ENCODE measurements at places on chromosomes 6 and 20.

DNA sequence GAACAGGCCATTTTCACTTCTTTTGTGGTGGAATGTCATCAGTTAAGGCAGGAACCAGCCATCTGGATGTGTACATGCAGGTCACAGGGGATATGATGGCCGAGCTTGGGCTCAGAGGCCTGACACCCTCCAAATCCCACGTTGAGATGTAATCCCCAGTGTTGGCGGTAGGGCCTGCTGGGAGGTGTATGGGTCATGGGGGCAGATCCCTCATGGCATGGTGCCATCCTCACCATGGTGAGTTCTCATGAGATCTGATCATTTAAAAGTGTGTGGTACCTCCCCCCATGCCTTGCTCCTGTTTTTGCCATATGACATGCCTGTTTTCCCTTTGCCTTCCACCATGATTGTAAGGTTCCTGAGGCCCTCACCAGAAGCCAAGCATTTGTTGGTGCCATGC is 26.8 kb downstream of the WDR27 start:
- no peak for DNase-seq

DNA sequence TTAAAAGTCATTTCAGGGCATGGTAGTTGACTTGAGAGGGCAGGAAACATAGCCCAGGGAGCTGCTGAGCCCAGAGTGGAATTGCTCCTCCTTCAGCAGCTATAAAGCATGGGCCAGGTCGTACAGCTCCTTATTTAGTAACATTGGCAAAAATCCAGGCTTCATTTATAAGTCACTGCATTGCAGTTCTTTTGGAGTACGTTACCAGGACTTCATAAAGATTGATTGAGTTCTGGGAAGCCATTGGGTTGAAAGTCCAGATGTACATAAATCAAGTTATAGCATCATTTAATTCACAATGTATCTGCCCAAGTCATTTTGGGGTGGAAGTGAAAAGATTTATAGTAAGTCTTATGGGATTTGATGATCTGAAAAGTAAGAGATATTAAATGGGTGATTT is 53.0 kb upstream of the ANKEF1 start:
- DNase-seq: no peak

DNA sequence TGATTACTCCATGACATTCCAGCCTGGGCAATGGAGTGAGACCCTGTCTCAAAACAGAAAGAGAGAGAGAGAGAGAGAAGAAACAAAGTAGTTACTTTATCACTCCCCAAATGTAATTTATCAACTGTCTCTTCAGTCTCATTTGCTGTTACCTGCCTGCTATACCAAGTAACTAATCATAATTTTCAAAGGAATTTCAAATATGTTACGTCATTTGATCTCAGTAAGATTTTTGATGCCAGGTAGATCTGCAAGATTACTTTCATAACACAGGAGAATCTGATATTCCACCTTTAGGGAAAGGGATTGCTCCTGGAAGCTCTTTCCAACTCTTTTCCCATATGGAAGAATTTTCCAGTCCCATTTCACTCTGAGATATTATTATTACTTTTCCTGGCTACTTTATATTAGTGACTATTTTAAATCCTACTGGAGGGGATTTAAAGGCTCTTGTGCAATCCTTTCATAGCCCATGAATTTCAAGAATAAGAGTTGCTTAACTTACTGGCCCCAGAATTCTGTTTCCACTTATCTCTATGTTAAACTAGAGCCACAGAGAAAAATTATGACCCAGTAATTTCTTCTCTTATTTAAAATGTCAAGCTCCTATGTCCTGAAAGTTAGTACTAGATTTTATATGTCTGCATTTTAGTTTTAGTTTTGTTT is 390.2 kb upstream of the FLRT3 start:
- no peak for DNase-seq

DNA sequence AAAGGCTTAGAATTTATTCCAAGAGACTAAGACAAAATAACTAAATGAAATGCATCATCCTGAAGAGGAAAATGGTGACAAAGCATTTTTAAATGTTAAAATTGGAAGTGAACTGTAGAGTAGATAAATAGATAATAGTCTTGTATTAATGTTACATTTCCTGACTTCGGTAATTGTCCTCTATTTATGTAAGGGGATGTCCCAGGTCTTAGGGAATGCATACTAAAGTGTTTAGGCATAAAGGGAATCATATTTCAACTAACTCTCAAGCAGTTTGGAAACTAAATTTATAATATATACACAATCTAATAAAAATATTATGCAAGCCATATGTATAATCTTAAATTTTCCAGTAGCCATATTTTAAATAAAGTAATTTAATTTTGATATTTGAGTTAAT is 159.3 kb downstream of the WDR27 start:
- no peak for DNase-seq

- DNase-seq: no peak
These were observed 97.3 kb downstream of the MDGA1 start for GRCh38 chr6:37600312-37600916.

DNA sequence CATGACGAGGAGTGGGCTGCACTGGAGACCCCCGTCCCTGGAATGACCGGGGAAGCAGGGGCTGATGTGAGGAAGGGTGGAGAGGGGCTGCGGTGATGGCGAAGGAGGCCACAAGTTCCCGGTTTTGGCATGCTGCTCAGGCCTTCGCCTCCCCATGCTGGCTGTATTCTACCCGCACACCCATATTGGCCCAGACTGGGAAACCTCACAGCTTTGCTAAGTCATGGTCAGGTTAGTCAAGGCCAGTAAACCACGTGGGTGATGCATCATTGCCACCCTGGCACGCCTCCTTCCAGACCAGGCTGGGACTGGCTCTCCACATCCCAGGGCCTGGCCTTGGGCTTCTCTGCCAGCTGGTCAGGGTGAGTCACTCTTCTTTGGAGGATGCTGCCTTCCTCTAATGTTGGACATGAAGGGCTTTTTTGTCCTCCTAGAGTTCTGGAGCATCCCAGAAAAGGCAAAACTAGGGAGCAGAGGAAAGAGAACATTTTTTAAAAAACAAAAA is 53.8 kb downstream of the PCNA start:
- DNase-seq: no peak

DNA sequence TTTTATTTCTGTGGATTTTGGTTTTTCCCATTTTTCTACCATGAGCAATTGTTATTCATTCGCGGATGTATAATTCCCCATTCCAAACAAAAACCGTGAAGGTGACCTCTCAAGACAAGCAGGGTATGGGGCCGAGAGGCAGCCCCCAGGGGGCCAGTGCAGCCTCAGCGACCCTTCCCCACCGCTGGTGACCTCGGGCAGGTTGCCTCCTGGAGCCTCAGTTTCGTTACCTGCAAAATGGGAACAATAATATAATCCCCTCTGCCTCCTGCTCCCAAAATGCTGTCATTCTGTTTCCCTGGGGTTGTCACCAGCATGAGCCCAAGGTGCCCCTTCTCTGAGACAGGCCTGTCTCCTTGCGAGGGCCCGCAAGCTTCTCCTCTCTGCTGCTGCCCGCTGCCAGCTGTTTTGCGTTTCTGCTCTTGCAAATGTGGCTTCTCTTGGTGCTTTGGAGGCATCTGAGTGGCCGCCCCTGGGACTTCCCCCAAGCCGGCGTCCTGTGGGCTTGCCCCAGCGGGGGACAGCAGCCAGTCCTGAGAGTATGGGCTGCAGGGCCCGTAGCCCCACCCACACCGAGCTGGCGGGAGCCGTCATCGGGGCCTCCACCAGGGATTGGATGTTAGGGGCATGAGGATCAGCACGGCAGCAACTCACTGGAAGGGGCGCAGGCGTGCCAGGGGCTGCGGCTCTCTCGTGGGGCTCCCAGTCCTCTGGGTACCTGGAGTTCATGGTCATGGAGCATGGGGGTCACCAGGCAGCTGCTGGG is 161.9 kb downstream of the TAF4 start:
- no peak for DNase-seq

DNA sequence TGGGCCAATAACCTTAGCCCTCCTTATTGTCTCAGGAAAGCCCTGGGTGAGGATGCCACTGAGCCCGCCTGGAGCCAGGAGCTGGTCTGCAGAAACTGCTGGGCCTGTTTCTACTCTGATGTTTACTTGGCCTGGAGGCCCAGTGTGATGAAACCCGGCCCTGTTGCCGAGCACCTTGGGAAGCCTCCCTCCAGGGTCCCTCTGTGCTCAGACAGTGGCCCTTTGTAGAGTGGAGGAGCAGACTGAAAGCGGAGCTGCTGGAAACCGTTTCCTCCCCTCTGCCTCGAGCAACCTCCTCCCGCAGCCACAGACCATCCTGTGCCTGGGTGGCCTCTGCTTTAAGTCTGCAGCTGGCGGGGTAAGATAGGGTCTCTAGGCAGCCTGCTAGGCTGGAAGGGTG is 84.1 kb upstream of the EPB41L1 start:
- DNase-seq: no peak

Data from stimulated activated CD8-positive, alpha-beta memory T cell treated with anti-CD3 and anti-CD28 coated beads, Interleukin-2, amount 100 ng/mL, for 1 hour (primary cell).